ENCODE measurements at places on chromosomes 16 and 17. TPM values are rescaled to one million over a fixed set of nuclear protein-coding genes. Genes with fewer than 3 reads are reported as not detected.

Gene BBS2
- 61.8 TPM for total RNA-seq

Gene XYLT1
- 42.3 TPM for total RNA-seq

Gene DNASE1L2
- total RNA-seq: 0.85 TPM

Gene KRT12
- total RNA-seq: not detected

Gene NPIPB12
- total RNA-seq: 5.2 TPM

Gene VASN
- 228 TPM for total RNA-seq

Gene HOXB7
- total RNA-seq: 1.6 TPM

Gene BAIAP3
- total RNA-seq: 0.97 TPM

Measured in hair follicle dermal papilla cell (primary cell).